ENCODE measurements at places on chromosomes 13 and 19. TPM values are rescaled to one million over a fixed set of nuclear protein-coding genes. Genes with fewer than 3 reads are reported as not detected.

Gene GCDH
- 34.0 TPM for total RNA-seq

Gene CBLC
- not detected for total RNA-seq

Gene FBN3
- total RNA-seq: not detected

Gene SERPINE3
- total RNA-seq: not detected

Gene CAPN12
- 6.8 TPM for total RNA-seq

GRCh38 chr13:83732755-83733154 is 149.5 kb downstream of the SLITRK1 start:
- no peaks in the 10 kb centered on the region for H3K27me3 ChIP-seq
- H3K4me3 ChIP-seq: no peak overlapping the region
- no peak for DNase-seq
- H3K4me1 ChIP-seq: no peaks in the 10 kb centered on the region
- no peaks in the 10 kb centered on the region for H3K36me3 ChIP-seq
- H3K27ac ChIP-seq: no peak overlapping the region

DNA sequence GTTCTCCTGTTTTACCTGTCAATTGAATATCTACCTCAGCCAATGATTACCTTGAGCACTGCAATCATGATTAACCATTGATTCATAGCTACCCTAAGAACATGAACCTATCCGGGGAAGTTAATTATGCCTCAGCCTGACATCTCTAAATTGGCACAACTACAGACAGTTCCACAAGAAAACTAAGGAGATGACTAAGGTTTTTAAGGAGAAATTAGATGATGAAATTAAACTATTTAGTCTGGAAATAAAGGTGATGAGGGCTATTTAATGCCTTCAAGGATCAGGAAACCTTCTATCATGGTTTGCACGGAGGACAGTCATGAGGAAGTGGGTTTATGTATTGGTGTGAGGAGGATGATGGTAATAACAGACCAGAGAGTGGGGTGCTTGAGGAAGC is 203.4 kb downstream of the COL4A1 start:
- DNase-seq: no peak
- peaks cover 5% of the 10 kb centered on the region for H3K27me3 ChIP-seq
- H3K36me3 ChIP-seq: peaks cover 2% of the 10 kb centered on the region
- H3K4me1 ChIP-seq: no peaks in the 10 kb centered on the region
- no peak overlapping the region for H3K27ac ChIP-seq
- no peak overlapping the region for H3K4me3 ChIP-seq

- H3K27ac ChIP-seq: peak overlapping the region; percentile 72
- peaks cover 22% of the 10 kb centered on the region for H3K4me1 ChIP-seq
- H3K27me3 ChIP-seq: no peaks in the 10 kb centered on the region
- H3K36me3 ChIP-seq: peaks cover 2% of the 10 kb centered on the region
- DNase-seq: no peak
- no peak overlapping the region for H3K4me3 ChIP-seq
Measured at GRCh38 chr13:51687947-51688714, 103.9 kb downstream of the WDFY2 start.

- no peaks in the 10 kb centered on the region for H3K36me3 ChIP-seq
- H3K4me1 ChIP-seq: no peaks in the 10 kb centered on the region
- no peak for DNase-seq
- no peaks in the 10 kb centered on the region for H3K27me3 ChIP-seq
- H3K4me3 ChIP-seq: no peak overlapping the region
Measured at GRCh38 chr13:35343417-35343816, 133.1 kb downstream of the MAB21L1 start.

- H3K4me3 ChIP-seq: no peak overlapping the region
- peak overlapping the region; percentile 47 for H3K27ac ChIP-seq
- peaks cover 15% of the 10 kb centered on the region for H3K4me1 ChIP-seq
- no peaks in the 10 kb centered on the region for H3K27me3 ChIP-seq
- DNase-seq: peak; percentile 59
Measured at GRCh38 chr19:43555185-43555770, 20.0 kb downstream of the XRCC1 start.

- peaks cover 11% of the 10 kb centered on the region for H3K4me1 ChIP-seq
- H3K36me3 ChIP-seq: no peaks in the 10 kb centered on the region
- peak overlapping the region; percentile 78 for H3K4me3 ChIP-seq
- H3K27ac ChIP-seq: peak overlapping the region; percentile 80
Measured at GRCh38 chr19:35509018-35509652, 4.3 kb downstream of the DMKN start.

DNA sequence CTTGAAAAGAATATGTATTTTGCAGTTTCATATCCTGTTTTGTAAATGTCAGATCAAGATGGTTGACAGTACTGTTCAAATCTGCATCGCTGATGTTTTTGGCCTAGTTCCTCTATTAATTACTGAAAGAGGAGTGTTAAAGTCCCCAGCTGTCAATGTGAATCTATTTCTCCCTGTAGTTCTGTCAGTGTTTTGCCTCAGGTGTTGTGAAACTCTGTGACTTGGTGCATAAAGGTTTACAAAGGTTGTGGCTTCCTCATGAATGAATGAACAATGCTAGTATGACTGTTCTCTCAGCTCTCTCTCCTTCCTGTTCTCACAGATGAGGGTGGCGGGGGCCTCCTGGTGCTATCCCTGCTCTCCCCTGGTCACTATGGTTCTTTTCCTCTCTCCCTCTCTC is 142.4 kb downstream of the MYCBP2 start:
- no peak for DNase-seq
- no peaks in the 10 kb centered on the region for H3K27me3 ChIP-seq
- H3K36me3 ChIP-seq: peaks cover 17% of the 10 kb centered on the region
- peak overlapping the region; percentile 90 for H3K27ac ChIP-seq
- H3K4me1 ChIP-seq: peaks cover 20% of the 10 kb centered on the region
